GM04504 (cell line): ENCODE measurements at places on chromosomes 2 and 18.

DNA sequence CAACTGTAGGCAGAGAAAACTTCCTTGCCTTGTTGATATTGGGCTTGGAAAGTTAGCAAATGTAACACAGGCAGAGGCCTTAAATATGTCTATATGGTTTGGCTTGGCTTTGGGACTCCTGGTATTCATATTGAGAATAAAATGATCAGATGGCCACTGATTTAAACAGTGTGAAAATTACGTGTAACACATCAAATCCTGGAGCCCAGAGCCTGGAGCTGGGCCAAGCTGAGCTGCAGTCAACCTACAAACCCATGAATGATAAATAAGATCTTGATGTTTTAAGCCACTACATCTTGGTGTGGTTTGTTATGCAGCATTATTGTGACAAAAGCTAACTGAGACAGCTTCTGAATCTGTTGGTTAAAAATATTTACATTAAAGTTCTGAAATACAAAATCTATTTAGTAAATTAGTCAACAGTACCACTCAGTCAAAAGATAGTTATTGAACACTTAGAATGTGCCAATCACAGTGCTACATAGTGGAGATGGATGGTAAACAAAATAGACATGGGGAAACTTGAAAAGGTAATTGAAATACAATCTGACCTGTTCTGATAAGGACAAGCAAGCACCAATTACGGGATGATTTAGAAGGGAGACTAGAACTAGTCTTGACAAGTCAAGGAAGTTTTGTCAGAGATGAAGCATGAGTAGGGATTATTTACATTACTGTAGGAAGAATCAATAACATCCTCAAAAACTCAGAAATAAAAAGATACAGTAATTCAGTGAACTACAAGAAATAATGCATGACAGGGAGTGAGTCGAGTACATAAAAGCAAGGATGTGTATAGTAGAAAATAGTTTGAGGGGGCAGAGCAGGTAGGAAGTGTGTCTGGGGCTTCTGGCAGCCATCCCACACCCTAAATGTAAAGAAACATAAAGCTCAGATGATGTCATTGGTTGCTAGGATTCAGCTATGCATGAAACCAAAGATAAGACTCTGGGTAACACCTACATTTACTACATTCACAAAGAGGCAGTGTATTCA lies 157.7 kb downstream of the HNMT start:
- DNase-seq = no peak

GRCh38 chr2:14743861-14744260 lies 111.3 kb downstream of the LRATD1 start:
- DNase-seq = no peak

DNA sequence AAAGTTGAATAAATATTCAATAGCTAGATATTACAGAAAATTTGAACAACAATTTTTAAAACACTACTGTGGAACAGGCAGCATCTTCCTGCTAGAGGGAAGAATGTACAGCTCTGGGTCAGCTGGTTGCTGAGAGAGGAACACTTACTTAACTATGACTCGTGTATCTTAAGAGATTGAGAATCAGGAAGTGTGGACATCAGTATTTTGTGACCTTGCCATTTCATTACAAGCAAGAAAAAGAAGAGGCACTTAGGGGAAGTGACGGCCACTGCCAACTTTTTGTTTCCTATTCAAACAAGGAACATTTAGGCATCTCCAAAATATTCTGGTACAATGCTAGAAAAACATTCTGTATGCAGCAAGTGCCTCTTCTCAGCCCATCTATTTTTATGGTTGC lies 45.9 kb downstream of the ITPRID2 start:
- no peak for DNase-seq

DNA sequence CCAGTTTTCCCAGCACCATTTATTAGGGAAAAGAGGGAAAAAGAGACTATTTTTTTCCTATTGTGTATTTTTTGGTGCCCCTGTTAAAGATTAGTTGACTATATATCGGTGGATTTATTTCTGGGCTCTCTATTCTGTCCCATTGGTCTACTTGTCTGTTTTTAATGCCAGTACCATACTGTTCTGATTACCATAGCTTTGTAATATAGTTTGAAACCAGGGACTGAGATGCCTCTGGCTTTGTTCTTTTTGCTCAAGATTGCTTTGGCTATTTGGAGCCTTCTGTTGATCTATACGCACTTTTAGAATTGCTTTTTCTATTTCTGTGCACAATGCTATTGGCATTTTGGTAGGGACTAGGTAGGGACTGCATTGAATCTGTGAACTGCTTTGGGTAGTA lies 151.7 kb downstream of the ADCYAP1 start:
- no peak for DNase-seq

DNA sequence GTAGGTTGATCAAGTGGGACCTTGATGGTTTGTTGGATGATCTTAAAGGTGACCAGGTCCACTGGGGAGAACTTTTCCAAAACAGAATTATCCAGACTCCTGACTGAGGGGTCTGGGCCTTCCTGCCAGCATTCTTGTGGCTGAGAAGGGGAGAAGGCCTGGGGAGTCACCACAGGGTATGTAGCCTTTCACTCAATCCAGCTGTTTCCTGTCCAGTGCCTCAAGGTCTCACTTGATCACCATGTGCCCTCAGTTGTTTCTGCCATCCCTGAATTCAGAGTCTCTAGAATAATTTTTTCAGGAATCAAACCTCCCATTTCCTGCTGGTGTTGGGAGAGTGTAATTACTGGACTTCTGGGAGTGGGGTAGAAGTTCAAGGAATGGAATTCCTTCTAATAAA lies 54.4 kb upstream of the TANC1 start:
- no peak for DNase-seq

GRCh38 chr2:170713543-170714380 lies 1.4 kb upstream of the SP5 start:
- DNase-seq = no peak

DNA sequence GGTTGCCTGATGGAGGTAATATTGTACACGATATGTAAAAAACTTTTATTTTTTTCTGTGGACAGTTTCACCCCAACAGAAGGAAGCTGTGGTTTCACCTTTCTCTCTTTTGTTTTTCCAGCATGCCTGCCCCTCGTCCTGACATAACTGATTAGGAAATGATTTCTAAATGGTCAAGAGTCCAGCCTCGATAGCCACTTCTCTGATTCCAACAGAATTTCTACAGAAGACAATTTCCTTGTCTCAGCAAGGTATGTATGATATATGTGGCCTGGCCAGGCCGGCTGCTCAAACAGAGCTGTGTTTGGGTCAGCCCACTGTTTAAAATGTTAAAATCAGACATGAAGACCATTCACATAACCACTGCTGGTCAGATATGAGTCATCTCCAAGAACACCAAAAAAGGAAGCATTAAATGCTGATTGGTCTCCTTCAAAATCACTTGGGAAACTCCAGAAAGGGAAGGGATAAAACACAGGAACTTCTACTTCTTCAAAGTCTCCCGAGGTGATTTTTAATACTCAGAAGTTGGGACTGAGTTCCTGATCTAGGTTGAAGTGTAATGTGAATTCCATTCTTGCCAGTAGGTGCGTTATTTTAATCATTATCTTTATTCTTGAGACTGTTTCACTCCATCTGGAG lies 22.3 kb downstream of the ATP8B1 start:
- DNase-seq = peak; percentile 40

- no peak for DNase-seq
Observed at GRCh38 chr2:85753525-85754312, at the start of gene ATOH8. TSS of gene ATOH8 (plus strand) at chr2:85753991. CDS start at chr2:85754190, 199 bp downstream.

GRCh38 chr18:22275706-22276333 lies 106.4 kb downstream of the GATA6 start:
- DNase-seq = no peak

DNA sequence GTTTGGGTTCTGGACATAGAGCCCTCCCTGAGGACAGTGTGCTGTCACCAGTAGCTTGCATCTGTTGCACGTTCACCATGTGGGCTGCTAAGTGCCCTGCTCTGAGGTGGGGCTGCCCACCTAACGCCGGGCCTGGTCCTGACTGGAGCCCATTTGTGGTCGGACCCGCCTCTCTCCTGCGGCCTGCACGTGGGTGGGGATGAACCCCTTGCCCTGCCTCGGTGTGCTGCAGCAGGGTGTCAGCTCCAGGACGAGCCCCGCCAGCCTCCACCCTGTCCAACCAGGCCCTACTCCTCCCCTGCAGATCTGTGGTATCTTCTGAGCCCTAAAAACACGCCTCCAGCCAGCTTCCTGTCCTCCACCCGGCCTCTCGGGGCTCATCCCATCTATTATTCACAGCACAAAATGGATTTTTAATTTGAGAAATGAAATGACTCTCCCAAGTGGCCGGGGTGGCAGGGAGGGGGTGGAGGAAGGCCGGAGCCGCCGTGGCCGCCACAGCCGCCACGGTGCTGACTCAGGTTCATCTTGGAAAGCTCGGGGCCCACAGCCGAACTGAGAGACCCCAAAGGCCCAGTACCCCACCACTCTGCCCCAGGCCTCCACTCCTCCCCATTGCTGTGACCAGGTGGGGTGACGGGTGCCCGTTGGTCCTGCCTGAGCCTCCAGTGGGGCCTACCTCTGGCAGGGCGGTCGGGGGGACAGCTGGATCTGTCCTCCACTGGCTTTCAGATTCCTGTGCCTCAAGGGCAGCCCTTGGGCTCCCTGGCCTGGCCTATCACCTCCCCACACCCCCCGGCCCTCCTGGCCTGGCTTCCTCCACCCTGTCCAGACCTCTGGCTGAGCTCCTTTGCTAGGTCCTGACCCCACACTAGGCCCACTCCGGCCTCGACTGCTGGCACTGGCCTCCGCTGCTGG lies 2.8 kb upstream of the ECEL1 start:
- no peak for DNase-seq

GRCh38 chr2:28068088-28068487 lies 177.6 kb downstream of the BABAM2 start:
- no peak for DNase-seq

DNA sequence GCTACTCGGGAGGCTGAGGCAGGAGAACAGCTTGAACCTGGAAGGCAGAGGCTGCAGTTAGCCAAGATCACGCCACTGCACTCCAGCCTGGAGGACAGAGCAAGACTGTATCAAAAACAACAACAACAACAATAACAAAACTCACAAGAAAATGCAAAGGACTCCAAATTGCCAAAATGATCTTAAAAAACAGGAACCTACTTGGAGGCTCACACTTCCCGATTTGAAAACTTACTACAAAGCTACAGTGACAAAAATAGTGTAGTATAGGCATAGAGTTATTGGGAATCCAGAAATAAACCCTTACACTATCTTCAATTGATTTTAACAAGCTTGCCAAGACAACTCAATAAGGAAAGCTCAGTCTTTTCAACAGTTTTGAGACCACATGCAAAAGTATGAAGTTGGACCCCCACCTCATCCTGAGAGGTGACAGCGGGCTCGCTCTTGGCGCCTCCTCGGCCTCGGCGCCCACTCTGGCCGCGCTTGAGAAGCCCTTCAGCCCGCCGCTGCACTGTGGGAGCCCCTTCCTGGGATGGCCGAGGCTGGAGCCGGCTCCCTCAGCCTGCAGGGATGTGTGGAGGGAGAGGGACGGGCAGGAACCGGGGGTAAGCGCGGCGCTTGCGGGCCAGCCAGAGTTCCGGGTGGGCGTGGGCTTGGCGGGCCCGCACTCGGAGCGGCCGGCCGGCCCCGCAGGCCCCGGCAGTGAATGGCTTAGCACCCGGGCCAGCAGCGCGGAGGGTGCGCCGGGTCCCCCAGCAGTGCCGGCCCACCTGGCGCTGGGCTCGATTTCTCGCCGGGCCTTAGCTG lies 18.3 kb upstream of the ACVR2A start:
- no peak for DNase-seq

GRCh38 chr18:12637901-12638643 lies 19.8 kb downstream of the SPIRE1 start:
- no peak for DNase-seq

DNA sequence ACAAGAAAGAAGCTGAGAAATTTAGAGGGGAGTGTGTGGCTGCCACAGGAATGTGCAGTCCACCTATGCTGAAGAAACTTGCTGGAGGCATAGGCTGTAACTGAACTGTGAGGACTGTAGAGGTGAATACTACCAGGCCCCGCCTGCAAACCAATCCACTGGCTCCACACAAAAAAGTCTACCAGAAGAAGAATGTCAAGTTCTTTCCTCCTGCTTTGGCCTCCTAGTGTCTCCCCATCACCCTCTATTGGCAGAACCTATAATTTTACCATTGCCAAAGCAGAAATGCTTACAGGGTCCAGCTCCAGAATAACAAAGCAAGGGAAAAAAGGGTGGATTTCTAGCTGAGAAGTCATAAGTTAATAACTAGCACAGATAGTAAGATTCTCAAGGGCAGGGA lies 5.9 kb upstream of the ATP5MC3 start:
- no peak for DNase-seq

- DNase-seq = no peak
Observed at GRCh38 chr2:7962161-7962560, 719.7 kb upstream of the ID2 start.

GRCh38 chr2:128488434-128488833 lies 169.8 kb upstream of the HS6ST1 start:
- no peak for DNase-seq

DNA sequence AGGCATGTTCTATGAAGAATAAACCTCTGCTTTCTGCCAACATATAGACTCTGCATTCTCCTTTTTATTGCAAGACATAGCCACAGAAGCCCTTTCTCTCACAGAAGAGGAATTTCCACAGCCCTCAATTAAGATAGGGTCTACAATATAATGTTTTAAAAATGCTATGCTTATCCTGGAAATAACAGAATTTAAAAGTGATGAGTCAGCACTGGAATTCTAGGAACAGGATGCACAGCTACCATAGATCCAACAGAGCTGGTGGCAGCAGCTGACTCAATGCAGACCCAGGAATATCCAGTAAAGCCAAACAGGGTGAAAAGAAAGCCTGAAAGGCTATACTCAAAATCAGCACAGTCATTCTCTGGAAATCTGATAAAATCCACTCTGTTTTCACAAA lies 866.9 kb downstream of the TRIB2 start:
- no peak for DNase-seq

DNA sequence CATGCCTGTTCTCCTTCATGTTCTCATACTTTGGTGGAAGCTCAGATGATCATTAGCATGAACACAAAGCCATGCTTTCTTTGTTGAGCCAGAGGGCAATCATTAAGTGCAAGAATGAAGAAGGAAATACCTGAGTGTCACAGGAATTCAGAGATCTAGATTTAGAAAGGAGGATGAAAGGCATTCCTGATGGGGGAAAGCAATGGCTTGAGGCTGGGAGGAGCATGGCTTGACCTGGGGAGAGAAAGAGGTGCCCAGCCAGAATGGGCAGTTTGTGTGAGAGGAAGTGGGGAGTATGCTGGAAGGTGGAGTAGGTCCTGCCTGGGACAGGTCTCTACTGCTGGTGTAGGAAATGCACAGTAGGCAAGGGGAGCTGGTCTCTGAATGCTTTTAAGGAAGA lies 35.1 kb downstream of the SLC4A3 start:
- no peak for DNase-seq

DNA sequence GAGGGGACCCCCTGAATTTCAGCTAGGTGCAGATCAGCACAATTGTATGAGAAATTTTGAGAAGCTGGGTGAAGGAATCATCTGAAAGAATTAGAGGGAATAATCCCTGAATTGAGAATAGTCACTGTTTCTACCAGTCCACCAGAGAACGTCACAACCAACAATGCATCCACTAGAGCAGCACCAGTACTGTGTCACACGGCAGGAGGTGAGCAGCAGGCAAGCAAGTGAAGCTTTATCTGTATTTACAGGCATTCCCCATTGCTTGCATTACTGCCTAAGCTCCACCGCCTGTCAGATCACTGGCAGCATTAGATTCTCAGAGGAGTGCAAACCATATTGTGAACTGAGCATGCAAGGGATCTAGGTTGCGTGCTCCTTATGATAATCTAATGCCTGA lies 40.7 kb downstream of the GDF7 start:
- no peak for DNase-seq

GRCh38 chr2:8923183-8923582 lies 80.3 kb downstream of the MBOAT2 start:
- DNase-seq = no peak

GRCh38 chr18:59940068-59940467 lies 40.3 kb downstream of the PMAIP1 start:
- no peak for DNase-seq

- DNase-seq = no peak
Observed at GRCh38 chr2:163191372-163191771, 352.8 kb upstream of the KCNH7 start.
